ENCODE measurements at places on chromosomes 5 and 9.

GRCh38 chr5:178279723-178280438, 47.3 kb upstream of the PHYKPL start:
- DNase-seq: no peak

DNA sequence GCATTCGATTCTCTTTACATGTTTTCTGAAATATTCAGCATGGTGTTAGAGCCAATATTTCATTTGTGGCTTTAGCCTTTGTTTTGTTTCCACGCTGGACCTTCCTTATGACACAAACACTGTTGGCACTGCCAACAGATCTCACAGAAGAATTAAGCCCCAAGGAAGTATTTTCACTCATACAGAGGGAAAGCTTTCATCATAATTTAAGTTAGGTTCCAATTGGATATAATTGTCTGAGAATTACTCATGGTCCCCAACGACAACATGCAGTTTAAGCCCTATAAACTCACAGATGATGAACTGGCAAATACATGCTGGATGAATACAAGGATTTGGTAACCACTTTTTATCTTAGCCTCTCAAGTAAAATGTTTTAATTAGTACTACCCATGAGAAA, 259.5 kb downstream of the EBF1 start:
- no peak for DNase-seq

DNA sequence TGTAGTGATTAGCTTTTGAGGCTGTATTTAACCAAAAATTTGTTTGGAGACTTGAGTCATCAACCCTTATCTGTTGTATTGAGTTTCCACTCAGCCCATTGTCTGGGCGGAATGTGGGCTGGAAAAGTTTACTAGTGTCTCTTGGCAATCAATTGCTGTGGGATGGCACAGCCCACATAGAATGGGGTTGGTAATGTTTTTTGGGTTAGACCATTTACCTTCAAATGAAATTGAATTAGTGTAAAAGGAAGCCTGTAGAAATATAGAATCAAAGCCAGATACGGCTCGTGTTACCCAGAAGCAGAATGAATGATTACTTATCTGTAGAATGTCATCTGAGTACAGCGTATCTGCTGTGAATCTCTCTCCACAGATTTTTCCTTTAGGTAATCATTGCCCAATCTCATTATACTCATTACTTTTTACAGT, 142.9 kb downstream of the AOPEP start:
- no peak for DNase-seq

GRCh38 chr5:141040771-141041426, 10.3 kb upstream of the PCDHB1 start:
- DNase-seq: no peak

GRCh38 chr5:13766236-13766635, 178.3 kb downstream of the DNAH5 start:
- DNase-seq: no peak

- no peak for DNase-seq
Observed at GRCh38 chr5:32760091-32760509, 49.0 kb downstream of the NPR3 start.

DNA sequence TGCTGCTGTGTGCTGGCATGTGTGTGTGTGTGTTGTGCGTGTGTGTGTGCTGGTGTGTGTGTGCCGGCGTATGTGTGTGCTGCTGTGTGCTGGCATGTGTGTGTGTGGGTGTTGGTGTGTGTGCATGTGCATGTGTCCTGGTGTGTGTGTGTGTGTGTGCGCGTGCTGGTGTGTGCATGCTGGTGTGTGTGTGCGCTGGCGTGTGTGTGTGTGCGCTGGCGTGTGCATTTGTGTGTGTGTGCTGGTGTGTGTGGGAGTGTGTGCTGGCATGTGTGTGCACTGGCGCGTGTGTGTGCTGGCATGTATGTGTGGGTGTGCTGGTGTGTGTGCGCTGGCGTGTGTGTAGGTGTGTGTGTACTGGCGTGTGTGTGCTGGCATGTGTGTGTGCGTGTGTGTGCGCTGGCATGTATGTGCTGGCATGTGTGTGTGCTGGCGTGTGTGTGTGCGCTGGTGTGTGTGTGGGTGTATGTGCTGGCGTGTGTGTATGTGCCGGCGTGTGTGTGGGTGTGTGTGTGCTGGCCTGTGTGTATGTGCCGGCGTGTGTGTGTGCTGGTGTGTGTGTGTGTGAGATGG, 20.1 kb downstream of the UNC5A start:
- no peak for DNase-seq

- DNase-seq: no peak
Observed at GRCh38 chr5:1188464-1188863, 12.9 kb upstream of the SLC6A19 start.

GRCh38 chr9:111483439-111483857, 735 bp downstream of the ECPAS start:
- DNase-seq: peak; percentile 36

DNA sequence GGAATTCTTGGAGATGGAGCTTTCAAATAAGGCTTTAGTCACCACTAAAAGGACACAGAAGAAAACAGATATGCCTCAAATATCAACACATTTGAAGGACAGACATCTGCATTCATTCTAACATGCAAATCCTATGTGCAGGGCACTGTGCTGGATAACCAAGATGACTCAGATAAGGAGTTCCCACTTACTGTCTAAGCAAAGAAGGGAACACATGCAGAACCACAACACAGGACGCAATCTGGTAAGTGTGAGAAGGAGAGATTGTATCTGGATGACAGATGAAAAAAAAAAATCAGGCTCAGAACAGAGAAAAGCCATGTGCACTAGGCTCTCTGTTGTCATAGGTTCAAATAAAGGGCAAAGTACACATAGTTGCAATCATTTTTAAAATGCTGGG, 42.5 kb downstream of the ELAVL2 start:
- DNase-seq: no peak

- no peak for DNase-seq
Observed at GRCh38 chr5:76479973-76480667, 77.0 kb downstream of the IQGAP2 start.

DNA sequence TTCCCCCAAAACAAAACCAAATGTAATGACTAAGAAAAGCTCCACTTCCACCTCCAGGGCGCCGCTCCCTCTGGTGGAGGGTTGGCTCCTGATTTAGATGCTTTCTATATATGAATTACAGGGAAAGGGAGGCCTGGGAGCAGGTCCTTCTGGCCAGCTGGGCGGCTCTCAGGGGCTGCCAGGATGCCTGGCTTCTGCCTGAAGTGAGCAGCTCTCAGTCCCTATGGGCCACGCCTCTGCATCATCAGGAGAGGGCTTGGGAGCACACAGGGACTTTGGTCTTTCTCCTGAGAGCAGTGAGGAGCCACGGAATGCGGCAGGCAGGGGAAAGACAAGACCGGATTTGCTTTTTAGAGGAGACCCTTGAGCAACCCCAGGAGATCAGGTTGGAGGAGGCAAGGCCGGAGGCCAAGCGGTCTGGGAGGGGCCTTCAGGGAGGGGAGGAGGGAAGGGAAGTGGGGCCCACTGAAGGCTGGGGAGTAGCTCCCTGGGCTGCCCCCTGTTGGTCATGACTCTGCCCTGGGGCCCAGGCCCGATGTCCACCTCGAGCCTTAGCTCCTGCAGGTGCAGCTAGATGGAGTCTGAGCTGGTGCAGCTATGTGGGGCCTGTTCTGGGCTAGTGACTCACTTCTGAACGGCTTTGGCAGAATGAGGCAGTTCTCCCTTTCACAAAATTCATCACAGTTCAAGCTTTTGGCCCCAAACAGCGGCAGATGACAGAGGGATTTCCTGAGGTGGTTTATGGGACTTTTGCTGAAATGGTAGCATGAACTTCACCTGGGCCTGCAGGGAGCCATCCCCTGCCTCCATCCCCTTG, 11.3 kb upstream of the GRHPR start:
- no peak for DNase-seq

GRCh38 chr9:122406070-122406890, 35.5 kb downstream of the PTGS1 start:
- no peak for DNase-seq
